ENCODE measurements at places on chromosomes 12 and 14.
A peak's percentile ranks its signal among the peaks of the same experiment; 100 is the strongest.

GRCh38 chr14:20409226-20409625 is 4.1 kb downstream of the TEP1 start:
- no peak for DNase-seq

- DNase-seq = no peak
Measured at GRCh38 chr14:24875203-24875838, 174.6 kb downstream of the STXBP6 start.

DNA sequence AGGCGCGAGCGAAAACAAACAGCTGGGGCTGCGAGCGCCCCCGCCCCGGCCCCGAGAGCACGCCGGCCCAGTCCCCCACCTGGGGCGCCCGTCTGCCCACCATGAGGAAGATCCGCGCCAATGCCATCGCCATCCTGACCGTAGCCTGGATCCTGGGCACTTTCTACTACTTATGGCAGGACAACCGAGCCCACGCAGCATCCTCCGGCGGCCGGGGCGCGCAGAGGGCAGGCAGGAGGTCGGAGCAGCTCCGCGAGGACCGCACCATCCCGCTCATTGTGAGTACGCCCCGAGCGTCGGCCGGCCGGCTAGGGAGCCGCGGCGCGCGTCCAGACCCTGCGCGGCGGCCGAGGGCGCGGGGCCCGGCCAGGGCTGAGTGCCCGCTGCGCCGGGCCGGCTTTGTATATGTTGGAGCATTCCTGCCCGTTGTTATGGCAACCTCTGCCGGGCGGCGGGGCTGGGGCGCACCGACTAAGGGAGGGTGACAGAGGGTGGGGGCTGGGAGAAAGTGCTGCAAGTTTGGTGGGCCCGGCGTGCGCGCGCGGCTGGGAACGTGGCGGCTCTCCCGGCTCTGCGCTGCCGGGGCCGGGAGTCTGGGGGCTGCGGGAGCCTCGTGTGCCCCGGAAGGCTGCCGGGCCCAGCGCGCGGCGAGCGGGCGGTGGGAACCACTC is 367 bp downstream of the GALNT16 start:
- no peak for DNase-seq

- DNase-seq = no peak
Measured at GRCh38 chr12:84046859-84047258, 865.7 kb downstream of the SLC6A15 start.

- DNase-seq = peak; percentile 64
Measured at GRCh38 chr14:70073924-70074566, 114.7 kb downstream of the SLC8A3 start.

DNA sequence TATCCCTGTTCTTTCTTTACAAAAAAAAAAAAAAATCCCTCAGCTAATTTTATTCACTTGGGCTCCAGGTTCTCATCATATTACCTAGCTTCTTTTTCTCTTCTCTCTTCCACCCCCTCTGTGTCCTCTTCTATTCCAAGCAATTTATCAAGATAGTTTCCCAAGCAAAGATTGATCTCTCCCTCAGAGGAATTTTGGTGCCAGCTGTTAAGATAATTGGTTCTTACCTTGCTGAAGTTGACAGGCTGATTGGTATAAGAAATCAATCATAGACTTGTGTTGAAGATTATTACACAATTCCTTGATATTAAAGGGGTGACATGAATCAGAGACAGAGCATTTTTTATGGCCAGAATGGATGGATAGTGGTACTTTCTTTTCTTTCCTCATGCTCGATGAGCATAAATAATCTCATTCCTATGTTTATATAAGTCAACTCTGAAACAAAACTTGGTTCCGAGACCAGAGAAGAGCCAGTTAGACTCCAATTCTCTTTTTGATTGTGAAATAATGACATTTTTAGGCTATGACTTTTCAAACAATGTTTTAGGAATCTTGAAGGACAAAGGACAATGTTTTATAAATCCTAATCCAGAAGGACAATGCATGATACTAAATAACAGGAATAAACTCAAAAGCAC is 264.1 kb upstream of the PRKD1 start:
- DNase-seq = no peak

- DNase-seq = no peak
Measured at GRCh38 chr14:25759920-25760655, 710.1 kb upstream of the STXBP6 start.

- DNase-seq = no peak
Measured at GRCh38 chr12:126347421-126347820, 1282.2 kb downstream of the AACS start.

DNA sequence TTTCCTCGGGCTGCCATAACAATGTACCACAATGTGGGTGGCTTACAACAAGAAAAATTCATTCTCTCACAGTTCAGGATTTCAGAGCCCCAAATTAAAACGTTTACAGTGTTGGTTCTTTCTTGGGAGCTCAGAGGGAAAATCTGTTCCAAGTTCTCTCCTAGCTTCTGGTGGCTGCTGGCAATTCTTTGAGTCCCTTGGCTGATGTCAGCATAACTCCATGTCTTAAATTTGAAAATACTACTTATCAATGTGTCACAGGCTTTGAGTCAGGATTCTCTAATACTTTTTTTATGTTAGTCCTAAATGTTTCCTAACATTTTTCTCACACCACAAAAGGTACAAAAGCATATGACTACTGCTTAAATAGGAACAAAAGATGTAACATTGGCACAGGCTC is 198.4 kb upstream of the ATXN7L3B start:
- no peak for DNase-seq

GRCh38 chr14:79256380-79256779 is 954.9 kb downstream of the DIO2 start:
- no peak for DNase-seq
